Naive thymus-derived CD8-positive, alpha-beta T cell (primary cell): ENCODE measurements at places on chromosomes 6 and 20. TPM values are rescaled to one million over a fixed set of nuclear protein-coding genes. Genes with fewer than 3 reads are reported as not detected.

ZC3H12D gene
- total RNA-seq, result 61.9 TPM

SNRPB2 gene
- total RNA-seq, result 51.7 TPM

NAA20 gene
- 41.5 TPM for total RNA-seq

SYTL3 gene
- total RNA-seq, result 11.1 TPM

SLC24A3 gene
- not detected for total RNA-seq

COX4I2 gene
- total RNA-seq, result not detected

GRM4 gene
- not detected for total RNA-seq

SEMG1 gene
- total RNA-seq, result not detected

ATP5F1E gene
- 80.3 TPM for total RNA-seq

TRDN gene
- not detected for total RNA-seq

C20orf96 gene
- 5.7 TPM for total RNA-seq

TCEA2 gene
- total RNA-seq, result 42.0 TPM

TBXT gene
- total RNA-seq, result not detected

ASIP gene
- total RNA-seq, result not detected

EBF4 gene
- total RNA-seq, result 14.9 TPM

OPN5 gene
- not detected for total RNA-seq

RIPOR2 gene
- 531 TPM for total RNA-seq

MOXD1 gene
- total RNA-seq, result 0.22 TPM

LTA gene
- total RNA-seq, result 16.2 TPM

TAF4 gene
- total RNA-seq, result 41.5 TPM

SPO11 gene
- not detected for total RNA-seq

SGK2 gene
- 1.6 TPM for total RNA-seq

HSP90AB1 gene
- 480 TPM for total RNA-seq

LMBRD1 gene
- 45.0 TPM for total RNA-seq

SLC17A1 gene
- total RNA-seq, result not detected

C6orf89 gene
- total RNA-seq, result 44.9 TPM

TAGAP gene
- 56.9 TPM for total RNA-seq

TMEM244 gene
- not detected for total RNA-seq

FGD2 gene
- total RNA-seq, result 7.4 TPM

GGTLC1 gene
- not detected for total RNA-seq

EMILIN3 gene
- not detected for total RNA-seq

ZNF165 gene
- 1.0 TPM for total RNA-seq

EPPIN gene
- not detected for total RNA-seq

CEP162 gene
- 9.1 TPM for total RNA-seq

MAPK13 gene
- total RNA-seq, result 38.7 TPM

R3HDML gene
- not detected for total RNA-seq

ENPP5 gene
- total RNA-seq, result 1.2 TPM

EYA2 gene
- total RNA-seq, result not detected

PROCR gene
- 4.0 TPM for total RNA-seq

SLCO4A1 gene
- 1.4 TPM for total RNA-seq

IMPG1 gene
- not detected for total RNA-seq

KCNQ2 gene
- 0.30 TPM for total RNA-seq

ADGRG6 gene
- 2.5 TPM for total RNA-seq

PI16 gene
- total RNA-seq, result 1.1 TPM

DUSP15 gene
- total RNA-seq, result not detected

ME1 gene
- not detected for total RNA-seq

ARMH2 gene
- total RNA-seq, result 4.5 TPM

DSP gene
- total RNA-seq, result 0.60 TPM

ATP6V1G2 gene
- total RNA-seq, result 7.9 TPM

CFB gene
- 1.4 TPM for total RNA-seq

BMP2 gene
- total RNA-seq, result not detected

GJA10 gene
- not detected for total RNA-seq

TTK gene
- 0.91 TPM for total RNA-seq

POM121L2 gene
- total RNA-seq, result not detected

C6orf163 gene
- total RNA-seq, result 3.8 TPM
